ENCODE measurements at places on chromosomes 7 and 10. TPM values are rescaled to one million over a fixed set of nuclear protein-coding genes. Genes with fewer than 3 reads are reported as not detected.

TMEM26 gene
- total RNA-seq, result not detected

DNA sequence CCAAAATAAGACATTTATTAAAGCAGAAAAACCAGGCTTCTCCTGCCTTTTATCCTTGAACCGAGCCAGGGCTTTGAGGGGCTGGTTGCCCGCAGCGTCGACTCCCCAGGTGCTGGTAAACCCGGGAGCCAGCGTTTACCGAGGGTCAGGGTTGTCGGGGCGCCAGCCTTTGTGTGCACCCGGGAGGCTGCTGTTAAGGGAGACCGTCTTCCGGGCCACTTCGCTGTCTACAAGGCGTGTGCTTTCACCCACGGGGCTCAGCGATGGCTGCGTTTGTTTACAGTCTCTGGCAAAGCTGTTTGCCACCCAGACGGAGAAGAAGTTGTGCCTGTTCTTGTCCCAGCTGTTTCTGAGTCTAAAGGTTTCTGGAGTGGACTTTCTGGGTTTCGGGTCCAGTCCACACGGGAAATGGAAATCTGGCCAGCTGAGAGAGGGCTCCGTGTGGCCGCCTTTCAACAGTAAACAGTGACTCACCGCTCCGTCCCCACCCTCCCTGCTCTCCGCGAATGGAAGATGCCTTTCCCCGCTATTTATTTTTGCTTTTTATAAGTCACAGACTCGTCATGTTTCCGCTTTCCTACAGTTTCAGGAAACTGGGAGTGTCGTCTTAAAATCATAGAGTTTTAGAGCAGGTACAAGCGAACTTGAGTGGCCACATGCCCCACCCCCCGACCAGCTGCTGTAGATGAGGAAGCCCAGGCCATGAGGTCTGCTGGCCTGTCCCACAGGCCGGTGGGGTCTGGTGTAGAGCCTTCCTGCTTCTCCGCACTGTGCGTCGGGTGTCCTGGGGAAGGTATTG, 2.2 kb downstream of the MAFK start:
- DNase-seq, result peak; percentile 80
- H3K27ac ChIP-seq, result peak overlapping the region; percentile 89
- H3K27me3 ChIP-seq, result no peaks in the 10 kb centered on the region
- H3K36me3 ChIP-seq, result peaks cover 2% of the 10 kb centered on the region
- H3K4me3 ChIP-seq, result peak overlapping the region; percentile 88

- H3K4me1 ChIP-seq, result no peaks in the 10 kb centered on the region
- no peak overlapping the region for H3K4me3 ChIP-seq
- H3K36me3 ChIP-seq, result no peaks in the 10 kb centered on the region
These were observed 308.3 kb upstream of the IGFBP3 start for GRCh38 chr7:46229409-46229808.

- H3K27me3 ChIP-seq, result no peaks in the 10 kb centered on the region
- H3K4me1 ChIP-seq, result no peaks in the 10 kb centered on the region
- H3K36me3 ChIP-seq, result no peaks in the 10 kb centered on the region
- no peak overlapping the region for H3K27ac ChIP-seq
- no peak for DNase-seq
These were observed 43.7 kb downstream of the ASZ1 start for GRCh38 chr7:117383483-117384189.

DNA sequence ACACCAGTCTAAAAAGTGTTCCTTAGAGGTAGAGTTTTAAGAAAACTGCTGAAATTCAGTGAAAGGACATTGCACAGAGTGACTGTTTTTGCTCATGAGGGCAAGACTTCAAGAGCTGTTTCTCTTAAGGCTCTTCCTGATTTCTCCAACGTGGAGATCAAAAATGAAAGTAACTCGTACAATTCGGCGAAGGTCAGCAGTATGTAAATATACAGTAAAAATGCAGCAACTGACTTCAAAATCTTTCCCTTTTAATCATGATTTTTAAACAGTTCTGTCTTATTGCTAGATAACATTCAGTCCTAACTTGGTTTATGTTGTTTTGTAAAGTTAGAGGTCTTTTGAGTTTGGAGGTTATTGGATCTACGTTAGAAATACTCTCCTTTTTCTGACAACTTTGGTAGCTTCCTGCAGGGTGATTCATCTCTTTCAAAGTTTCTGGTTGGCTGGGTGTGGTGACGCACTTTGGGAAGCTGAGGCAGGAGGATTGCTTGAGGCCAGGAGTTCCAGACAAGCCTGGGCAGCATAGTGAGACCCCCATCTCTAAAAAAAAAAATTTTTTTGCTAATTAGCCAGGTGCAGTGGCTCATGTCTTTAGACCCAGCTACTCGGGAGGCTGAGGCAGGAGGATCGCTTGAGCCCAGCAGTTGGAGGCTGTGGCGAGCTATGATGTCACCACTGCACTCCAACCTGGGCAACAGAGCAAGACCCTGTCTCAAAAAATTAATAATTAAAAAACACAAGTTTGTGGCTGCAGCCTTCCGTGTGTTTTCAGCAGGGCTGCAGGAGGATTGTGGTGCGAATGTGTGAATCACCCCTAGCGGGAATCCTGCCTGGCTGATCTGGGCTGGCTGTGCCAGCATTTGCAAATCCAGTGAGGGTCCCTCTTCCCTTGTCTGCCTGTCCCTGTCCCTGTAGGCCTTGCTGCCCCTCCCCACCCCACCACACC, 29.2 kb upstream of the AP5Z1 start:
- peaks cover 33% of the 10 kb centered on the region for H3K36me3 ChIP-seq
- peak overlapping the region; percentile 80 for H3K4me3 ChIP-seq
- H3K4me1 ChIP-seq, result peaks cover 66% of the 10 kb centered on the region
- no peaks in the 10 kb centered on the region for H3K27me3 ChIP-seq
- H3K27ac ChIP-seq, result peak overlapping the region; percentile 95

DNA sequence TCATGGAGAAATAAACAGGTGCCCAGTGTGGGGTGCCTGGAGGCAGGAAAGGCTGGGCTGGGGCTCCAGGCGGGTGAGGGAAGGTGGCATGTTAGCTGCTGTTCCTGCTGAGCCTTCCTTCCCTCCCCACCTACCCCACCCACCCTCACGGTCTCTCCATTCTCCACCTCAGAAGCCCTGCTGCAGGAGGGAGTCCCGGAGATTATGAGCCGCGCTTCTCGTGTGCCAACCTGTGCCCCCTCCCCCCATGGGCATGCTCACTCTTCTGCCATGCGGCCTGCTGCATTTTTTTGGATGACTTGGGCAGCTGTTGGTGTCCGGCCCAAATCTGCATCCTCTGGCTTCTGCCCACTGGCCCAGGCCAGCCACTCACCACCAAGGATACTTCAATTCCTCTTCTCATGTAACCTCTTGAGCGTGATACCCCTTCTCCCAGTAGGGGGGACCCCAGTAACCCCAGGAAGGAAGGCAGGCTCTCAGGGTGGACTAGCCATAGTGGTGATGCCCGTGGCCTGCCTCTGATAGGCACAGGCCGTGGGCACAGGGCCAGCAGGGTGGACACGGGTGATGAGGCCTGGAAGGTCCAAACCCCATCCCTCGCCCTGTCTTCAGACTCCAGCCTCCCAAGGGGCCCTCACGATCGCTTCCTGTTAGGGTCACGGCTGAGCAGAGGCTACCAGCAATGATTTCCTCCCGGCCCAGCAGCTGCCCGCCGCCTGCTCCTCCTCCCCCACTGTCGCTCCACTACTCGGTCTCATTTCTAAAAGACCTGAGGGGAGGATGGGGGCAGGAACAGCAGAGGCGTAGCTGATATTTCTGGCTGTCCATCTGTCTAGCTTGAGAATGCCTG, 27.8 kb downstream of the UNC5B start:
- no peaks in the 10 kb centered on the region for H3K36me3 ChIP-seq
- H3K4me3 ChIP-seq, result no peak overlapping the region

- H3K36me3 ChIP-seq, result peaks cover 7% of the 10 kb centered on the region
- no peaks in the 10 kb centered on the region for H3K27me3 ChIP-seq
- H3K4me1 ChIP-seq, result peaks cover 8% of the 10 kb centered on the region
- H3K27ac ChIP-seq, result no peak overlapping the region
These were observed 24.1 kb downstream of the CAMK2G start for GRCh38 chr10:73850211-73850610.

DNA sequence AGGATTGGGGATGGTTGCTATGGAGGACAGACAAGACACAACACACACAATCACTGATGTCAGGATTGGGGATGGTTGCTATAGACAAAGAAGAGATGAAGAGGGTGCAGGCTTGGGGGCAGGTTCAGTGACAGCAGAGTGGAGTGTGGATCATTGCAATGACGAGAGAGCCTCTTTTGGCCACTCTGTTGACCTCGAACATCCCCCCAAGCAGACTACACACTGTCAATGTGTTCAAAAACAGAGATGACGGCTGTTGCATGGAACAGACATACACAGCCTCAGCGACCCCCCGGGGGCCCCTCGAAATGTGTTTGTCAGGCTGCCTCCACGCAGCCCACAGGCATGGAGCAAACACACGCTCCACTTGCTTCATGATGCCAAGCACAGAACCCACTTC, 133.0 kb downstream of the PTPRN2 start:
- H3K27ac ChIP-seq, result no peak overlapping the region
- H3K36me3 ChIP-seq, result no peaks in the 10 kb centered on the region
- no peak overlapping the region for H3K4me3 ChIP-seq
- DNase-seq, result no peak
- peaks cover 3% of the 10 kb centered on the region for H3K27me3 ChIP-seq
- H3K4me1 ChIP-seq, result no peaks in the 10 kb centered on the region

GRCh38 chr10:113639966-113640365, 23.9 kb downstream of the NRAP start:
- peaks cover 4% of the 10 kb centered on the region for H3K4me1 ChIP-seq
- H3K36me3 ChIP-seq, result no peaks in the 10 kb centered on the region
- DNase-seq, result no peak
- H3K27me3 ChIP-seq, result peaks cover 29% of the 10 kb centered on the region
- H3K27ac ChIP-seq, result no peak overlapping the region
- no peak overlapping the region for H3K4me3 ChIP-seq

GRCh38 chr7:29194206-29194593, 375 bp upstream of the CHN2 start:
- H3K4me1 ChIP-seq, result peaks cover 17% of the 10 kb centered on the region
- no peak for DNase-seq

GRCh38 chr7:52247518-52247917, 787.9 kb upstream of the POM121L12 start:
- H3K4me1 ChIP-seq, result no peaks in the 10 kb centered on the region
- H3K27ac ChIP-seq, result no peak overlapping the region
- no peaks in the 10 kb centered on the region for H3K36me3 ChIP-seq
- DNase-seq, result no peak
- no peak overlapping the region for H3K4me3 ChIP-seq
- H3K27me3 ChIP-seq, result no peaks in the 10 kb centered on the region

Measured in activated naive CD4-positive, alpha-beta T cell treated with anti-CD3 and anti-CD28 coated beads for 36 hours (primary cell).